ENCODE measurements at places on chromosomes 2 and 18.
A peak's percentile ranks its signal among the peaks of the same experiment; 100 is the strongest.

GRCh38 chr18:57141208-57142129, 5.4 kb upstream of the BOD1L2 start:
- no peak for DNase-seq

GRCh38 chr2:233973786-233974185, 56.6 kb downstream of the TRPM8 start:
- DNase-seq: no peak

DNA sequence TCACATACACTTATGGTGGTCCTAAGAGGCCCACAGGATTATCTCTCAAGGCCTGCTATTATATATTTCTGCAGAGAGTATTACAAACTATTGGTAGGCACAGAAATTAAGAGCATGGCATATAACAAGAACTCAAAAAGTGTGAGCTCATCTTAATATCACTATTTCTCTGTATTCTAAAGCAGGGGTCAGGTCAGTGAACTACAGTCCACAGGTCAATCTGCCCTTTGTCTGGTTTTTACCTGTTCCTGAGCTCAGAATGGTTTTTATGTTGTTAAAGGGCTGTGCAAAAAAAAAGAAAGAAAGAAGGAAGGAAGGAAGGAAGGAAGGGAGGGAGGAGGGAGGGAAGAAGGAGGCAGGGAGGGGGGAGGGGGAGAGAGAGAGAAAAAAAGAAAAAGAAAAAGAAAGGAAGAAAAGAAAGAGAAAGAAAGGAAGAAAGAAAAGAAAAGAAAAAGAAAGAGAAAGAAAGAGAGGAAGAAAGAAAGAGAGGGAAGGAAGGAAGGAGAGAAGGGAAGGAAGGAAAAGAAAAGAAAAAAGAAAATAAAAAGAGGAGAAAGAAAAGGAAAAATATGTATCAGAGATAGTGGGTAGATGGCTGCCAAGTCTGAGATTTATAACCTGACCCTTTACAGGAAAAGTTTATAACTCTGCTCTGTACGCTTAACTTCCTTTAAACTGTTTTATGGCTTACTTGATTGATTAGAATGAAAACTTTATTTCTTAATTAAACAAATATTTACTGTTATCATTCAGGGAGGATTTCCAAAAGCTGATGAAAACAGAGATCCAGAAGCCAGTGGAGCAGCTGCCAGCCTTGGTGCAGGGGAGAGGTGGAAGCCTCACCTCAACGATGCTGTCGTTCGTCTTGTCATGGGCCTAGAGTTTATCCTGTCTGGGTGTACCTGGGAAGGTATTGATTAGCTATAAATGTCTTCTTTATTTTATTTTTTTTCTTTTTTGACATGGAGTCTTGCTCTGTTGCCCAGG, 11.2 kb upstream of the SCYGR1 start:
- no peak for DNase-seq

DNA sequence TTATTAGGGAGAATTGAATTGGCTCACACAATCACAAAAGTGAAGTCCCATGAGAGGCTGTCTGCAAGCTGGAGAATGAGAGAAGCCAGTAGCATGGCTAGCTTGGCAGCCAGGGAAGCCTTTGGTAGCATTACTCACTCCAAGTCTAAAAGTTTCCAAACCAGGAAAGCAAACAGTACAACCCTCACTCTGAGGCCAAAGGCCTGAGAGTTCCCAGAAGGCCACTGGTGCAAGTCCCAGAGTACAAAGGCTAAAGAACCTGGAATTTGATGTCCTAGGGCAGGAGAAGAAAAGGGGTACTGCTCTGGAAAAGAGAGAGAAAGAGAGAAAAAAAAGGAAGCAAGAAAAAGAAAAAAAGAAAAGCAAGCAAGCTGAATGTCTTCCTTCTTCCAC, 318.2 kb downstream of the RND3 start:
- DNase-seq: no peak

GRCh38 chr2:151071906-151072305, 189.8 kb downstream of the RBM43 start:
- DNase-seq: no peak

DNA sequence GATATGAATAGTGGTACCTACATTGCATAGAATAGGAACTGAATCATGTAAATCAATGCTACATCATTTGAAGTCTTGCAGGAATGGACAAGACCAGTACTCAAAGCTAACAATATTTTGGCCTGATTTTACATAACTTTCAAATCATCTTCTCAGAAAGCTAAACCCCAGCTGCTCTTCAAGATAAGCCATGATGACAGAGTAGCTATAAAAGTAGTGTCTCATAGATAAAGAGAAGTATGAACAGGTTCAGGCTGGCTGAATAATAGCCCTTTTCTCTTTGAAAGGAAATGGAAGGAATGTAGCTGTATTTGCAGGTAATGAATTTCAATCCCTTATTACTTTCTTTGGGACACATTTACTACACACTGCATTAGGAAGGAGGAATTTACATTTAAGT, 28.2 kb downstream of the TSPYL6 start:
- DNase-seq: no peak

DNA sequence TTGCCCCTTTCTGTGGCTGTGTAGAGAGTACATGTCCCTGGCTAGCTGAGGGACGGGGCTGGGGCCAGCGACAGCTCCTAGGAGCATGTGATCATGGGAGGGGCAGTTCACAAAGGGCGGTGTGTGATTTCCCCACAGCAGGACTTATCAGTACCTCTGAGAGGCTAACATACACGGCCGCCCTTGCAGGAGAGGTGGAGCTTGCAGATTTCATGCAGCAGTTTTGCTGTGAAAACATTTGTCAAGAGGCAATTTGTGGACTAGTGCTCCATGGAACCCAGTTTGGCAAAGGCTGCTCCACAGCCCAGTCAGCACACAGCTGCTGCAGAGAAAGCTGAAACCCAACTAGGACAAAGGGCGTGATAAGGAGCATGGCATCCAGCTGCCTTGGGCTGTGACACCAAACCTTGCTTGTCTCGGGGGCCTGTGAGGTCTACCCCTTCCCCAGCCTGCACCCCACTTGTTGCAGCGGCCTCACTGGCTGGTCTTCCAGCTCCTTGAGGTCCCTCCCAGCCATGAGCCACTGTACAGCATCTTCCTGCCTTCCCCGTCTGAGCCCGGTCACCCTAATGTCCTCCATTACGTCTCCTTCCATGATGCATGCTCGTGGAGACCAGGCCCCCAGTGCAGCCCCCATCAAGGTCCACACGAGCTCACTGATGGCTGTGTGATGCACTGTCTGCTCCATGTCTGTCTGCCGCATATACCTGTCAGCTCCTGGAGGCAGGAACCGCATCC, 121.4 kb upstream of the HDAC4 start:
- DNase-seq: no peak

DNA sequence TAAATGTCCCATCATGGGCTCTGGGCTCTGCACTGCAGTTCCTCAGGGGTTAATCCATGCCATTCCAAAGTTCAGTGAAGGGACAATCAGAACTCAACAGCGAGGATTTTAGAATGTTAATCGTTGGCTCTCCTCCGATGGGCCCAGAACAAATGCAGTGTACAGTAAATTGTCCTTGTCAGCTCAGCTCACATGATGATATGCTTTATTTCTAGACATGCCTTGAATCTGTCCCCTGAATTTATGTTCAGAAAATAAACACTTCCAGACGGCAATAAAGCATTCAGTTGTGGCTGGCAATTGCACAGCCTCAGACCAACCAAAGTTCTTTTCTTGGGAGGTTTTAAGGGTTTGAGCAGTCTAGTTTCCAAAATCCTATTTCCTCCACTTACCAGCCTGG, 981.2 kb downstream of the BCL11A start:
- no peak for DNase-seq

DNA sequence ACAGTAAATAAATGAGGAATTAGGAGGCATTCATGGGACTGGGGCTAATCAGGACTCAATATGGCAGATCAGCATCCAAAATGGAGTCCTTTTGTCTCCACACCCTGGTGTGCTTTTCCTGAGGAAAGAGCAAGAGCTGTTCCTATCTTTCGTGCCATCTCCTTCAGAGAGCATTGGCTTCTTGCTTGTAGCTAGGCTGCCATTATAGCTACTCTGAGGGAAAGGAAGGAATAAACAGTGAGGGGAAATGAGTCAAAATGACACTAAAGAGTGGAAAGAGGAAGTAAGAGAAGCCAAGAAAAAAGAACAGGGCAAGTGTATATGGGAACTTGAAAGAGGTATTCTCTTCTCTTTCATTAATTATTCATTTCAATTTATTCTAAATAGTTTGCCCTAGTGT, 8.4 kb upstream of the NMI start:
- peak; percentile 78 for DNase-seq

DNA sequence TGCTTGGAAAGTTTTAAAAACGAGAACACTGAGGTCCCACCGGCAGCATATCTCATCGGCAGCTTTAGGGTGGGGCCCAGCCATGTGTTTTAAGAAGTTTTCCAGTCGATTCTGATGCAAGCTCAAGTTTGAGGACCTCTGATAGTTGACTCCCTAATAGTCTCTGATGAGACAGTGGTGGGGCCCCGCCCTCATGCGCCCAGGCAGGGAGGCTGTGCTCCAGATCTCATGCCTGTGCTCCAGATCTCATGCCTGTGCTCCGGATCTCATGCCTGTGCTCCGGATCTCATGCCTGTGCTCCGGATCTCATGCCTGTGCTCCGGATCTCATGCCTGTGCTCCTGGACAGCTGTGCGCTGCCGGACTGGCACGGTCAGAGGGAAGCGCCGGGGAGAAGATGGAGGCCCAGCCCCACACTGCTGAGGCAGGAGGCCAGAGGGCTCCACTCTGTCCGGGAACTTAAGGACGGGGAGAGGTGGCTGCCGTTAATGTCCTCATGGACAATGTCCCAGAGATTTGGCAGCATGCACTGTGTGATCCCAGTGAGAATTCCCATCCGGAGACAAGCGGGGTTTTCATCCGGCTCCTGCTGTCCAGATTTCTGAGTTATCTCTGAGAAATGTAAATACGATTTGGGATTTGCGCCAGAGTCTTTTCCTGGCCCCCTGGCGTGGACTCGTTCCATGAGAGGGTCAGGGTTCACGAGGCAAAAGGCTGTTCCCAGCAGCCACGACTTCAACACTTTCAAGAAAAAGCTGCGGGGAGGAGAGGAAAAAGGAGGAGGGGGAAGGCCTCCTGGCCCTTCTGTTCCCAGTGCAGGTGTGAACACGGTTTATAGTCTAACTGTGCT, 9.4 kb upstream of the COLEC11 start:
- DNase-seq: no peak

DNA sequence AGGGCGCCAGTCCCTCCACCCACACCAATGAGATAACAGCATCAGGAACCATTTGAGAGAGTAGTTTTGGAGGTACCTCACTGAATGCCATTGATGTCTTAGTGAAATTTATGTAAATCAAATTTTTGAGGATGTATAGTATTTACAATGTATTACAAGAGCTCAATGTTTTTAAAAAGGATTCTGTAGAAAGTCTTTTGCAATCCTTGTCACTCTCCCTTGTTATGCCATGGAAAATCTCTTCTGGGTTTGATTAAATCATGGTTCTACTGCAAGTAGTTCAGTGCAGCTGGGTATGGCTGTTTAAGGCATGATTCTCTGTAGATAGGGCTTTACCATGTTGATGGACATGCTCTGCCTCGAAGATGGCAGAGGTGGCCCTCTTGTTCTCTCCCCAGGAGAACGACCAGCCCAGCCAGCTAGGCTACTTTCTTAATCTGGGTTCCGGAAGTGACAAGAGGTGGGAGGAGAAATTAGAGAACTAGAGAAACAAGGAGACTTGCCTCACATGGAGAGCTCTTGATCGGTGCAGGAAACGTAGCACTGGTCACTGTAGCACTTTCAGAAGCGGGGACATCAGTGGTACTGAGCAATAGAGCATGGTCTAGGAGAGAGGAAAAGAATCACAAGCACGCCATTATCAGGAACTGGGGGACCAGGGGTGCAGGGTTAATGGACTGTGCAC, 202.7 kb downstream of the CLIP4 start:
- no peak for DNase-seq

- DNase-seq: no peak
Observed at GRCh38 chr2:99765731-99766318, 276.0 kb upstream of the REV1 start.

DNA sequence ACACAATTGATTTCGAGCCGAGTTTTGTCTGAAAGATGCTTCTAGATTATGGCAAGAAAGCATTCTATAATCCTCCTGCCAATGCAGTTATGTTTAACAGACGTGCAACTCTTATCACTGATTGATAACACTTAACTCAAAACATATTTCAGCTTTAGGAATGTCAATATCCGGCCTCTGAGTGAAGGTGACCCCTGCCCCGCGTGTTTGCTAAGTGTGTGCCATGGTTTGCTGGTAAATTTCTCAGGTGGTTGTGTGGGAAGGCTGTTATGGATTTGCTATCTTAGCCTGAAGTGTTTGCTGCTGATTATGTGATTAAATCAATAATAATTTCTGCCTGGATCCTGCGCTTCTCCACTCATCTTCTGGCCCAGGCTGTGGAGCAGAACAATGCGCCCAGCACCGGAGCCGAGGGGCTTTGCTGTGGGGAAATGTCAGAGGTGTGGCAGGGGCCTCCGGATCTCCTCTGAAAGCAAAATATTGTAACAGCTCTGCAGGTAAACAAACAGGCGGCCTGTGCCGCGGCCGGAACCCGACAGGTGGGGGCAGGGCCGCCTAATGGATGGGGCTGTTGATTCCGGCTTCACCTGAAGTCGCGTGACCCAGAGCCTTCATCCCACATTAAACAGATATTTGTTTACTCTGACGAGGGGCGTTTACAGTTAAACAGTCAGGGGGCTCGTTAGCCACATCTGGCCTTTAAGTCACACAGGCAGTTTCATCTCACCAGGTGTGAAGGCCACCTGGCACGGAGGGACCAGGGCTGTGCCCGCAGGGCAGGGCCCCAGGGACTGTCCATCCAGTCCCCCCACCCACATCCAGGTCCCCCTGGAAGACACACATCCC, 210.7 kb upstream of the SALL3 start:
- DNase-seq: no peak

- DNase-seq: no peak
Observed at GRCh38 chr2:58896638-58897037, 655.5 kb upstream of the FANCL start.

DNA sequence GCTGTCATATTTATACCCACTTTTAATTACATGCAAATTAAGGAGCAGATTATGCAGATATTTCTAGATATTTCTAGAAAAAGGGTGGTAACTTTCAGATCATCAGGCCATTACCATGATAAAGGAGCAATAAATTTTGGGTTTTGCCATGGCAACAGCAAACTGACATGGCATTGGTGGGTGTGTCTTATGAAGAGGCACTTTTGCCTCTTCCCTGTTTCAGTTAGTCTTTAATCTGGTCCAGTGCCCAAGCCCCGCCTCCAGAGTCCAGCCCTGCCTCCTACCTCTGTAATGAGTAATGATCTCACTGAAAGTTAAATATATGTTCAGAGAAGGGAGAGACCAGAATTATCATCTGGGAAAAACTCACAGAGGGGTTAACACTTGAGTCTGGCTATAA, 124.8 kb downstream of the SCG2 start:
- no peak for DNase-seq

GRCh38 chr2:177282787-177283572, 18.5 kb upstream of the NFE2L2 start:
- no peak for DNase-seq

GRCh38 chr2:4653991-4654390, 950.6 kb downstream of the DCDC2C start:
- DNase-seq: no peak

- no peak for DNase-seq
Observed at GRCh38 chr2:156518138-156518537, 82.0 kb downstream of the GPD2 start.
